Effector memory CD8-positive, alpha-beta T cell (primary cell): ENCODE measurements at places on chromosomes 13 and 19.

DNA sequence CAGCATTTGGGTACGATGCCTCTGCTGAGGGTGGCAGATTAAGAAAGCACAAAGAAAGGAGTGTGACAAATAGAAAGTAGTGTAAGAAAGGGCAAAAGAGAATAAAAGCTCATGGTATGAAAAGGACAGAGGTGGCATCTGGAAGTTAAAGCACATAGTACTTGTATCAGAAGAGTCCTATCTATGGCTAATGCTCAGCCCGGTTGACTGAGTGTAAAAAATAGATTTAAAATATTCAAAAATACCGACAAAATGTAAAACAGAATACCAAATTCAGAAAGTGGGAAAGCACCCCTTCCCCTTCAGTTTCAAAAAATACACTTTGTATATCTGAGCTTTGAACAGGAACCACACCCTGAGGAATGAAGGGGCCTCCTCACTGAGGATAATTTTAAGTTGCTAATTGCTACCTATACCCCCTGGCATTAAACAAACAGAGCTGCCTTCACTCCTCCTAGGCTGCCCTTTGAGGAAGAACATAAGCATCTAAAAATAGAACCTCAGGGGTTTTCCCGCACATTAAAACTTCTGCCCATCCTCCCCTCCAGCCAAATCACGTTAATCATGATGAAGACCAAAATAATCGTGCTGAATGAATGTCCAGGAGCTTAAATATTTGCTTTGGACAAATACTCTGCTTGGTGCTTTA, 43.3 kb downstream of the DLEU7 start:
- DNase-seq = no peak

- no peak for DNase-seq
Observed at GRCh38 chr13:104650431-104650830, 1584.2 kb upstream of the SLC10A2 start.

GRCh38 chr19:38125238-38125637, 98.8 kb downstream of the DPF1 start:
- DNase-seq = no peak

DNA sequence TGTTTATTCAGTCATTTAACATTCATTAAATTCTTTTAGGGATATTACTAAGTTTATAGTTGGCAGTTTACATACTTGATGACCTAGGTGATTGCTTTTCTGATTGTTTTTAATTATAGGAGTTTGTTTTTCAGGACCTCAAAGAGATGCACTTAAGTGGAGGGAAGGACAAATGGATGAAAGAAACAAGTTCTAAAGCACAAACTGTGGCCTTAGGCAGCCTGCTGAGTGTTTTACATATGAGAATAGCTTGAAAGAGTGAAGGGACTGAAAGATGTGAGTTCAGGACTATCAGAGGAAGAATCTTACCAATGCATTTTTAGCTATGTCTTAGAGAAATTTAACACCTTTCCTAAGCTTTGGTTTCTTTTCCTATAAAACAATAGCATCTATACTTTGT, 402.6 kb downstream of the KLF12 start:
- no peak for DNase-seq

DNA sequence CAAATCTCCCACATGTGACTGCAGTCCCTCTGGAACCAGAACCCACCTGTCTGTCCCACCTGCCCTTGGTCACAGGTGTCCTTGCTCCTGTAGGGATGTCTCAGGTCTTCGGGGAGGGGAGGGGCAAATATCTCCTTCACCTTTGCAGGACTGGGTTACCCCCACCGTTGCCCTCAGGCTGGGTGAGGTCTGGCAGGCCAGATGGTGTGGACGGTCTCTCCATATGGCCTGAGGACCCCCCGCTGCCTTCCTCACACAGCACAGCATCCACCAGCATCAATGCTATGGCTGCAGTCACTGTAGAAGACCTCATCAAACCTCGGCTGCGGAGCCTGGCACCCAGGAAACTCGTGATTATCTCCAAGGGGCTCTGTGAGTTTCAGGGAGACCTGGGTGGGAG, 10.0 kb downstream of the SLC5A5 start:
- DNase-seq = no peak

DNA sequence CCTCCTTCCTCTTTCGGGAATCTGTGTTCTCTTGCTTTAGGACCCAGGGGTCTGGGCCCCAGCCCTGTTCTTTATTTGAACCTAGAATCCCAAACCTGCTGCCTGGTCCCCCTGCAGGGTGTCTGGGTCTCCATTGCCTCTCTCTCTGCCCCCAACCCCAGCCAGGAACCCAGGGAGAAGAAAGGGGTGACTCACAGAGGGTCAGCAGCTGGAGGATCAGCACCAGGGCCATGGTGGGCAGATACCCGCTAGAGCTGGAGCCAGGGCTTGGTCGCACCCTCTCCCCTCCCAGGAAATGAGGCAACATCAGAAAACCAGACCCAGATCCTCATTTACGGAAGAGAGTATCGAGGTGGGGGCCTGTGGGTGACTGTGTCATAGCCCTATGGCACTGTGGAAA, at the start of gene OSCAR:
OSCAR (minus strand) TSS at position 243 of the 400 bp plus-strand sequence; CDS start at position 232, 11 bp downstream.
- DNase-seq = no peak

DNA sequence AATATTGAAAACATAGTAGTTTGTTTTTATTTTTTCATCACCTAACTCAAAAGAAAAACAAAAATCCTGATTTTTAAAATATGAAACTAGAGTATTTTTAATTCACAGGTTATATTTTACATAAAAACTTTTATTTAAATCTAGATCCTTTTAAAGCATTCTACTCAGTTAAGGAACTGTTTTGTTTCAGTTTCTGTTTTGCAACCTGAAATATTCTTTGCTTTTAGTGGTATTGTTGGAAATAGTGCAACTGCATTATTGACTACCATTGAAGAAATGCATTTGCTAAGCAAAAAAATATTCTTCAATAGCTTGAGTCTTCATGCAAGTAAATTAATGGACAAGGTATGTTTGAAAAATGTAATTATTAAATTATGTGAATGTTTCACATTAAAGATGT, 43.8 kb downstream of the COG6 start:
- no peak for DNase-seq

GRCh38 chr19:56306016-56306415, 8.6 kb downstream of the ZSCAN5A start:
- DNase-seq = no peak

GRCh38 chr19:17220207-17220758, 5.1 kb downstream of the USE1 start:
- no peak for DNase-seq

- no peak for DNase-seq
Observed at GRCh38 chr19:52322429-52322828, 13.6 kb upstream of the ZNF610 start.

DNA sequence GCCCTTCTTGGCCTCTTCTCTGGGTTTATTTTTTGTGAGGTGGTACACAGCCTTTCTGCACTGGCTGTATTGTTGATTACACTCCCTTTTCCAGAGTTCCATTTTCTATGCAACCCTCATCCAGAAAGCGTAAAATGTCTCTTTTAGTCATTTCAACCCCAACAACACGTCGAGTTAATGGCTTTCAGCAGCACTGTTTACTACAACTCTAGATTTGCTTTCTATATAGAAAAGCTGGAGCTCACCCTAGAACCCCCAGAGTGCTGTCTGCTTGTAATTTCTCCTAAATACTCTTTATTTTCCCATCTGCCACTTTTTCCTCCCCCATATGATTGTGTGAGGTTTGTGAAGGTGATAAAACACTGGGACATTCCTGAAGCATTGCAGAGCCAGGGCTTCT, 148.9 kb upstream of the TMTC4 start:
- DNase-seq = no peak

GRCh38 chr19:1446713-1447481, 3.0 kb upstream of the APC2 start:
- DNase-seq = no peak

DNA sequence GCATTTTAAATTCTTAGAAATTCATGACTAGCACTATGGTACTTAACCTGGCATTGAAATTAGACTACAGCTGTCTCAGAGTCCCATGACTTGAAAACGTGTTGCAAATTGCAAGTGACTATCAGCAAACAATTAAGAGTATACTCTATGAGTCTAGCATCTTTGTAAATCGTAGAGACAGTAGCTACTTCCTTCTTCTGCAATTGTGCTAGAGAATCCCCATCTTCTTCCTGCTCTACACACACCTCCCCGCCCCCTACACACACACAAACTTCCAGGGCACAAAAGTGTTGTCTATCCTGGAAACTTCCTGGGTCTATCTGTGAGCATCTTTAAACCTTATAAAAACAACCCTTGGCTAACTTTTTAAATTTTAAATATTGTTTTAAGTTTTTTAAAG, 35.2 kb upstream of the MIR17HG start:
- DNase-seq = no peak

DNA sequence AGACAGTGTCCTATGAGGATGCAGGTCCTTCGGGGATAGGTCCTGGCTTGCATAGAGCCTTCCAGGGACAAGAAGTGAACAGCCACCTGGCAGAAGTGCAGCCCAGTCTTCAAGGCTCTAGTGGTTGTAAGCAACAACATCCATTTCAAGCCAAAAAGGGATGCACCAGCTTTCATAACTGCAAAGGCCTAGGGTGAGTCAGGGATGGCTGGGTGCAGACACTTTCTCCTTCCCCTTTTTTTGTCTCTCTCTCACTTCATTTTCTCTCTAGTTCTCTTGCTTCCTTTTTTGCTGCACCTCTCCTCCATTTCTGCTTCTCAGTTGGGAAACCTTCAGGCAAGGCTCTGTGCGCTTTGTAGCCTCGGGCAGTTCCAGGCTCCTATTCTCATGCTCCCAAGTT, 196.2 kb upstream of the ZNF536 start:
- DNase-seq = no peak

- DNase-seq = no peak
Observed at GRCh38 chr13:109227344-109227940, 558.9 kb downstream of the IRS2 start.

DNA sequence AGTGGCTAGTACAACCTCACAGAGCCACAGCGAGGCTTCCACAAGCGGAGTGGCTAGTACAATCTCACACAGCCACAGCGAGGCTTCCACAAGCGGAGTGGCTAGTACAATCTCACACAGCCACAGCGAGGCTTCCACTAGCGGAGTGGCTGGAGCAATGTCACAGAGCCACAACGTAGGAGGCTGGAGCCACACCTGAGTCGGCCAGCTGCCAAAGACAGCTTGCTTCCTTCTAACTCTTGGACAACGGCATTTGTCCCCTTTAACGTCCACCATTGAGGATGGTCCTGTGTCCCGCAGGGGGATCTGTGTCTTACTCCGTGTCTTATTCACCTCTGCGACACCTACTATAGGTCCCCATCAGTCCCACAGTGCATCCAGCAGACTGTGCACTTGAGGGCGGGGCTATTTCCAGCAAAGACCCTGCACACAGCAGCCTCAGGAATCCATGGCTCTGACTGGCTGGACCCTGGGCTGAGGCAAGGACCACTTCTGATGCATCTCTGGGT, 3.7 kb downstream of the ZNF787 start:
- no peak for DNase-seq

DNA sequence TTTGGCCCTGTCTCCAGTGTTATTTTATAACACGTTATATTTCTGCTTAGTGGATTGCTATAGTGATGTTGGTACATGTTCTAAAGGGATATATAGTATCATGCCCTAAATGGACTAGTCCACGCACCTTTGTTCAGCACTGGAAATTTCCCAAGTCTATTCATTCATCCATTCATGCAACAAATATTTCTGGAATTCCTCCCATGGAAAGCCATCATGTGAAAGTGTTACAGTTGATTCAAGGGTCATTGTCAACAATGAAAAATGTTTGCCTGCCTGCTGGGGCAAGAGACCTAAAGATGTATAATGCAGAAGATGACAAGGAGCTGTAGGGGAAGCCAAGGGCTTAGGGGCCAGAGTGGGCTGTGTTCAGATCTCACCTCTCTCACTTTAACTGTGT, 10.8 kb upstream of the HSPH1 start:
- no peak for DNase-seq

GRCh38 chr13:45474584-45475454, 10.1 kb downstream of the COG3 start:
- DNase-seq = no peak

GRCh38 chr13:98665638-98665995, 86.9 kb downstream of the SLC15A1 start:
- DNase-seq = no peak

DNA sequence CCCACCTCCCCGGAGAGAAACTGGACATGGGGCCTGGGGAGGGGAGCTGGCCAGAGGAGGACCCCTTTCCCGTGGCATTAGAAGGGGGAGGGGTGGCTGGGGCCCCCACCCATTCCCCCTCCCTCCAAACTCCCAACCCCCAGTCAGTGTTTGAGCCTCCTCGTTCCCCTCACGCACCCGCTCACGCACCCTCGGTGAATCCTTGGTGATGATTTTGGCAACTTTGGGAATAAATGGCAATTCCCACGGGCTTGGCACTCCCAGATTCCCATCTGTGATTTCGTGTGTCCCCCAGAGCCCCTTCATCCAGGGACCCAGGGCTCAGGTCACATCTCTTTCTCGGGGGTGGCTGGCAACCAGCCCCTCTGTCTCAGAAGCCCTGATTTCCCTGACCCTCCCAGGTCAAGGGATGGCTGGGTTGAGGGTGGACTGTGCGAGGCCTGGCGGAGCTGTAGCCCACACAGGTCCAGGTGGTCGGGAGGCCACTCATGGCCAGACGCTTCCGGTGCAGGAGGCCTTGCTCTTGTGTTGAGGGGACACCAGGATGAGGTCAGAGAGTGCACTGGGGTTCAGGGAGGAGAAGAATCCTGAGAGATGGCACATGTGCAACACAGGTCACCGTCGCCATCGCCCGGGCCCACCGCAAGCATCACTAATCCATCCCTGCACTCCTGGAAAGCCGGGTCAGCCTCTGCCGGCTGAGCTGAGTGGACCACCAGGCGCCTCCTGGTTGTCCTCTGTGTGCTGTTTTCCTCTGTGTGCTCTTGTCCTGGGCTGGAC, 20.7 kb downstream of the EPN1 start:
- no peak for DNase-seq

DNA sequence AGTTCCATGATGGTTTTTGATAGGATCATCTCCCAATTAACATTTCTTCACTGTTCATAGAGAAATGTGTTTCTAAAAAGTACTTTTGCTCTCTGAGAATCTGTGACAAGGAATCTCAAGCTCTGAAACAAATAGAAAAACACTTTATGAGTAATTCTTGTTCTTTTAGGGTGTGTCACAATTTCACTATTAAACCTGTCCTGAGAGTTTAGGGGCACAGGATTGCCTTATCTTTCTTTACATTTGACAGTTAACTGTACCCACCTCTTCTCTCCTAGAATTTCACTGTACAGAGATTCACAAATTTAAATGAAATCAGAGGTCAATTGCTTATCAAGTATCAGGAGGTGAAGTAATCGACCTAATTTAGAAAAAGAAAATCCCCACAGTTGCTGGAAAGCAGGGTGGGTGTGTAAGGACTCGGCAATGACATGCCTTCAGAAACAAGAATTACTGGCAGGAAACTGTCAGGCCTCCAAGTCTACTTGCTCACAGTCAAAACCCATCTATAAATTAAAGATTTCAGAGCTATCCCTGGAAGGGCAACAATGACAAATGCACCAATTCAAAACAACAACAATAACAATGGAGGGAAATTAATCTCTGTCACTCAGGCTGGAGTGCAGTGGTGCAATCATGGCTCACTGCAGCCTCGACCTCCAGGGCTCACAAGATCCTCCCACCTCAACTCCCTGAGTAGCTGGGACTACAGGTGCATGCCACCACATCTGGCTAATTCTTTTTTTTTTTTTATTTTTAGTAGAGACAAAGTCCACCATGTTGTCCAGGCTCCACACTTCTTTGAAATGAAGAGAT, 250.2 kb downstream of the ABCC4 start:
- no peak for DNase-seq
